ENCODE measurements at places on chromosomes 5 and 9. TPM values are rescaled to one million over a fixed set of nuclear protein-coding genes. Genes with fewer than 3 reads are reported as not detected.

FAF2 gene
- total RNA-seq, result 37.6 TPM

HAPLN1 gene
- total RNA-seq, result 3.3 TPM

GRCh38 chr9:125761676-125762450 lies 14.7 kb downstream of the PBX3 start:
- DNase-seq, result no peak

DNA sequence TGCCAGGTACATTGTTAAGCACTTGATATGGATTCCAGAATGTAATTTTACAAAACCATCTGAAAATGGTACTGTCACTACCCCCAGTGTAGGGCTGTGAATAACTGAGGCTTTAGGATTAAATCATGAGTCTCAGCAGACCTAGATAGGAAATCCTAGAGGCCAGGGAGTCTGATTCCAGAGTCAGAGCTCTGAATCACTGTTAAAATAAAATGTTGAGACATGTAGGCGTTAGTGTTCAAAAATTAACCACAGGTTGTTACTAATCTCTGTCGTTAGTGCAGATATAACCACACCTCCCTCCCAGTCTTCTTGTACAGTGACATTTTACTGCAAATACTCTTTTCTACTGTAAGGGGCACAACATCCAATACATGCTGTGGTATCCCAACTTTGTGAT lies 1828.8 kb downstream of the MAT2B start:
- DNase-seq, result no peak

DNA sequence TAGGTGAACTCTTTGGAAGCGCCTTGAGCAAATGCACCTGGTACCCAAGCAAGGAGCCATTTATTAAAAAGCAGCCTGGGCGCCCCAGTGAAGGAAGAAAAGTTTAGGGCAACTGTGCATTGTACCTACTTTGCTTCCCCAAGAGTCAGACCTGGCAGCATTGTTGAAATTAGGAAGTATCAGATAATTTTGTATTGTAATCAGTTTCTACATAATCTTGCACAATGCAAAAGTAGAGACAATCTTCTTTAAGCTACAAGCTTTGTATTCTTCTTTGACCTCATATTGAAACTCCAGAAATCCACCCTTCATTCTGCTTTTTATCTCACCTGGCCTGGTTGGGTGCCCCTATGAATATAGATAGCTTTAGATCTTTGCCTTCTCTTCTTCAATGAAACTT lies 490.8 kb downstream of the RASEF start:
- no peak for DNase-seq

GRCh38 chr5:85838781-85839180 lies 779.0 kb upstream of the COX7C start:
- DNase-seq, result no peak

DNA sequence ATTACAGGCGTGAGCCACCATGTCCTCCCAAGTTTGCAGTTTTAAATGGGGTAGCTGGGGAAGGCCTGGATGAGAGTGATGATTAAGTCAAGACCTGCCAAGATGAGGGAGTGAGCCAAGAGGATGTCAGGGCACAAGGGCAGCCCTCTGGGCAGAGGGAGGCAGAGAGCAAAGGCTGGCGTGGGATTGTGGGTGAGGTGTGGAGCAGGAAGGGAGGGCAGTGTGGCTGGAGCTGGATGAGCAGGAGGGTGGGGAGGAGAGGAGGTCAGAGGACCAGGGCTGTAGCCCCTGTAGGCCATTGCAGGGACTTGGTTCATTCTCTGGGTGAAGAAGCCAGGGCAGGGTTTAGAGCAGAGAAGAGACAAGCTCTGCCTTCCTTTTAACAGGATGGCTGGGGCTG lies 53.7 kb upstream of the CTNNA1 start:
- no peak for DNase-seq

All from H7 (cell line).